ENCODE measurements at places on chromosomes 7 and 10.

DNA sequence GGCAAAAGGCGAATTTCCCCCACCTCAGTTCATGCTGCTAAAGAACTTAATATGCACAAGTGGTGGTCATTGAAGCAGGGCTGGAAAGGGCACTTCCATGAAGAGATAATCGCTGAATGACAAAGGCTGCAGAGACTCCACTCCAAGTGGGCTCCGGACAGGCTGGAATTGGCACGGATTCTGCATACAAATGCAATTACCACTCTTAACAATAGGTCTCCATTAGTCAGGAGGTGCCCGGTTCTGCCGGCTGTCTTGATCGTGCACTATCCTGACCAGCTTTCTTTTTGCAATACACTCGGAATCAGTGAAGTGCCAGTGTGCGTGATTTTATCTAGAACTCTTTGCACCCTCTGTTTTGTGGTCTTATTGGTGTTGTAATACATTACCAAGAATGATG, 49.7 kb downstream of the INSYN2A start:
- no peak for DNase-seq

DNA sequence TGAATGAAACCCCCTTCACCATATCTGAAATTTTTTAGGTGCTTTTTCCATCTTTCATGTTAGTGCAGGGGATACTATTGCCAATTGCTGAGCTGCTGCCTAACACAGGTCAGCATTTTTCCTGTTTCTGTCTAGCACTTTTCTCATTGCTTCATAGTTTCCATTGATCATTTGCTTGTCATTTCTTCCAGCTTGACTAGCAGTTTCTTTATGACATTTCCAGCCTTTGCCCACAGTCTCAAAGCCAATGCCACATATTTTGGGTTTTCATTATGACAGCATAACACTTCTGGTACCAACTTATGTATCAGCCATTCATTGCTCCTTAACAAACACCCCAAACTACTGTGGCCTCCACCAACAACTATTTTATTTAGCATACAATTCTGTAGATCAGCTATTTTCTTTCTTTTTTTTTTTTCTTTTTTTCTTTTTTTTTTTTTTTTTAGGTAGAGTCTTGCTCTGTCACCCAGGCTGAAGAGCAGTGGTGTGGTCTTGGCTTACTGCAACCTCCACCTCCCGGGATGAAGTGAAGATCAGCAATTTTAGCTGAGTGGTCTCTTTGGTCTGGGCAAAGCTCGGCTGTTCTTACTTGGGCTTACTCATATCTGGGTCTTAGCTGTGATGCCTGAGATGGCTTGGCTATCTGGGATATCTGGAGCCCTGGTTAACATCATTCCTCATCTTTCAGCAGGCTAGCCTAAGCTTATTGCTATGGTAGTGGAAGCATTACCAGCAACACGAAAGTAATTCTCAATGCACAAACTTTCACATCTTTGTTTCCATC, 102.3 kb downstream of the EPC1 start:
- DNase-seq = no peak

GRCh38 chr10:118840071-118840775, 85.5 kb upstream of the CACUL1 start:
- no peak for DNase-seq

DNA sequence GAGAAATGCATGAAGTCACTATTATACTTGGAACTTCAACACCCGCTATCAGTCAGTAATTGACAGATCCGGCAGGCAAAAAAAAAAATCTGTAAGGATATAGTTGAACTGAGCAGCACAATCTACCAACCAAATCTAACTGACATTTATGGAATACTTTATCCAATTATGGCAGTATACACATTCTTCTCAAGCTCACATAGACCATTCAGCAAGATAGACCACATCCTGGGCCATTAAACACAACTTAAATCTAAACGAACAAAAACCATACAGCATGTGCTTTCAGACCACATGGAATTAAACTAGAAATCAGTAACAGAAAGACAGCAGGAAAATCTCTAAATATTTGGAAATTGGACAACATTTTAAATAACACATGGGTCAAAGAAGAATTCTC, 112.7 kb downstream of the MPP7 start:
- DNase-seq = no peak

- peak; percentile 82 for DNase-seq
These were observed 67.7 kb downstream of the TACR2 start for GRCh38 chr10:69348816-69349541.

DNA sequence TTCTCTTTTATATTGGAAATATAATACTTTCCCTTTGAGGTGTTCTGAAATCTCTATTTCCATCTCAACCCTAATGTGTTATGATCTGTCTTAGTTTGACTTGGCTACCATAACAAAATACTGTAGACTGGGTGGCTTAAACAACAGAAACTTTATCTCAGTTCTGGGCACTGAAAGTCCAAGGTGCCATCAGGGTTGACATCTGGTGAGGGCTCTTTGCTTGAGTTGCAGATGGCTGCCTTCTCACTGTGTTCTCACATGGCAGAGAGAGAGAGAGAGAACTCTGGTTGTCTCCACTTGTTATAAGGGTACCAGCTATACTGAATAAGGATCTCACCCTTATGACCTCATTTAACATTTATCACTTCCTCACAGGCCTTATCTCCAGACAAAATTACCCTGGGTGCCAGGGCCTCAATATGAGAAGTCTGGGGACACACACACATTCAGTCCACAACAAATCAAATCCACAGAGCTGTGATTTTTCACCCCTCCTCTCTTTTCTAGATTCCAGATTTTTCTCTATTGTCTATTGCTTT, 104.5 kb downstream of the SRI start:
- no peak for DNase-seq

- no peak for DNase-seq
These were observed 403.5 kb downstream of the SUGCT start for GRCh38 chr7:40538281-40538680.

DNA sequence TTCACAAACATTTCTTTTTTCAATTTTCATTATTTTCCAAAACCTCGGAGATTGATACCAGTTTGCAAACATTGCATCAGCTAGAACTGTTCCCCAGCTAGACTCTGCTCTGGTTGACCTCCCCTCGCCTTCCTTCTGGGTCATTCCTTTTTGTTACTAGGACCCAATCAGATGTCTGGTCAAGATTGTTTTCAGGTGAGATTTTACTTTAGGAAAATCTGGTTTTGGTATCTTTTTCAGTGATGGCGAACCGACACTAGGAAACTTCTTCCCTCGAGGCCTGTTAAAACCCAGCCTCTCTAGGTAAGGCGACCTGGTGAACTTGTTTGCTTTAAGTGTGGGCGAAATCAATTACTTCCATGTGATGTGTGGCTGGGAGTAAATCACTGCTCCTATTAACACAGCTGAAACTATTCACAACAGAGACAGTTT, 8.4 kb downstream of the PROSER2 start:
- DNase-seq = peak; percentile 34

GRCh38 chr7:69610374-69611084, 12.3 kb downstream of the AUTS2 start:
- DNase-seq = peak; percentile 24

Data from muscle of back (tissue), 13 donors.